SW 1271 (cell line): ENCODE measurements at places on chromosomes 2 and 18.

DNA sequence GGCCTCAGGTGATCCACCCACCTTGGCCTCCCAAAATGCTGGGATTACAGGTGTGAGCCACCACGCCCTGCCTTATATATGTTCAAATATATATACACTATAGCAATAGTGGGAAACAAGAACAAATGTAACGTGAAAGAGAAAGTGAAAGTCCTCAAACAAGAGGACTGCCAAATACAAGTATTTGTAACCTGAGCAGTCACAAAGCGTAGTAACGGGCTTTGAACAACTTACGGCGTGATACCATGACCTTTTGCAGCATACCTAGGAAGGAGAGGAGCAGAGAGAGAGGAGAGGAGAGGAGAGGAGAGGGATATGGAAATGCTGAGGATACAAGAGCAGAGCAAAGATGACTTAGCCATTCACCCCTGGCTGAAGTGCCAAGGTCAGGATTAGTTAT, 113.8 kb upstream of the RGPD4 start:
- DNase-seq, result no peak

DNA sequence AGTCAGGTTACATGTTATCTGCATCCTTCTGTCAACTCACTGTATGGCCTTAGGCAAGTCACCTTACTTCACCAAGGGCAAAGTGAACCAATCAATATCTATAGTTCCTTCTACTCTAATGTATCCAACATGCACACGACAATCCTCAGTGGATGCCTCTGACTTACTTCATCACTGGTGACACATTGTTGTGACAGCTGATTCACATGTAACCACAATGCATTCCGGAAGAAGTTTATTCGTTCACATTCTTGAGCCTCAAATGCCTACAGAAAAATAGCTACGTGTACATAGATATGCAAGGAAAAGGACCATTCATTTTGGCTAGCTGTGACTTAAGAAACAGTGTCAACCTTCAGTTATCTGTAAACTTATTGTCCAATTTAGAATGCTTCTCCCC, 26.3 kb upstream of the EPG5 start:
- peak; percentile 29 for DNase-seq

DNA sequence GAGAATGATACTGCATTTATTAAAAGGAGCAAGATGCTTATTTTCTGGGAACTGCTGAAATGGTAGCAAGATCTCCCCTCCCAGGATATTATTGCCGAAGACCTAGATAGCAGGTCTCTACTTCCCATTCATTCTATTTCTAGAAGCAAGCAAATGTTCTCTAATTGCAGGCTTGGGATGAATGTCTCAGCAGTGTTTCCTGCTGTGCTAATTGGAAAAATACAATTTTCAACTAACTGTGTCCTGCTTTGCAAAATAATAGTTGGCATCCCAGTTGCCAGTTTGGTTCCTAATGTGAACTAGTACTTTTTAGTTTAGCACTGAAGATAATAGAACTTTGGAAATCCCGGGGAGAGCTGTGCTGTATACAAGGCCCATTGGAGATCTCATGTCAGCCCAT, 26.1 kb downstream of the SLC20A1 start:
- no peak for DNase-seq

GRCh38 chr2:30641765-30642345, 165.4 kb downstream of the CAPN13 start:
- DNase-seq, result no peak
